ENCODE measurements at places on chromosomes 16 and 17. TPM values are rescaled to one million over a fixed set of nuclear protein-coding genes. Genes with fewer than 3 reads are reported as not detected.

DNA sequence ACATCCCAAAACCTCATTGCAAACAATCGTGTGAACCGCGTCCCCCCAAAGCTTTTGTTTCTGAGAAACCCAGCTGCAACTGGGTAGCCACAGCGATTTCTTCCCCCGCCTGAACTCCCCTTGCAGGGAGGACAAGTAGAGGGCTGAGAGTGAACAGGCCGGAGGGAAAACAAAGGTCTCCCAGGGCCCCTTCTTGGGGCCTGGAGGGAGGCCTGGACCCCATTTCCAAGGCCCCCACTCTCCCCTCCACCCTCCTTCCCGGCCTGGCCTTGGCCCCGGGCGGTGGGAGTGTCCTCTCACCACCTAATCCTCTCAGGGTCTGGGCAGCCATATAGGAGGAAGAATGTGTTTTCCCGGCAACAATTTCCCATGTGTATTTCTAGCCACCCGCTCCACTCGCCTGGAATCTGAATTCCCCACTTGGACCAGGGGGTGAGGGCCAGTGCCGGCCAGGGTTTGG is 2.6 kb downstream of the GLIS2 start:
- no peak for DNase-seq

DNA sequence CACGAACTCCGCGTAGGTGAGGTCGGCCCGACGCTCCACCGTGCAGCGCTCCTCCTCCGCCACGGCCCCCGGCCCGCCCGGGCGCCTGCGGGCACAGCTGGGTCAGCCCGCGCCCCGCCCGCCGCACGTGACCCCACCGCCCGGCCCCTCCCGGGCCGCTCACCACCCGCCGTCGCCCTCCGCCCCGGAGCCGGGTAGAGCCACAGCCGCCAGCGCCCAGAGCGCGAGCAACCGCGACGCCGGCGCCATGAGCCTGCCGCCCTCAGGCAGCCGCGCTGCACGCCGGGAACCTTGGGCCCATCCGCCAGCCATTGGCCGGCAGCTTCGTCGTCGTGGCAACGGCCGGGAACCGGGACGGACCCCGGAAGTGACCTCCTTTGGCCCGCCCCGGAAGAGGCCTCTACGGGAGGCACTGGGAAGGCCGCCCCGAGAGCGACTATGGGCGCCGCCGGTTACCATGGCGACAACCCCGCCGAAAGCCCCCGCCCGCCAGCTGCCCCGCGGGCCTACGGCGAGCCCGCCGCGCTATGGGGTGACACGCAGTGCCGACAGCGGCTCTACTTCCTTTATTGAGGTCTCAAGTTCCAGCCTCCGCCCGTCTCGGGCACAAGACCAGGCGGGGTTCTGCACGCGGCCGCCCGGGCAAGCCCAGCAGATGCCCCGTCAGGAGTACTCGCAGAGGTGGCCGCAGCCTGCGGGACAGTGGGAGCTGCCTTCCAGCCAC is at the start of gene JMJD8:
Gene JMJD8, minus strand, starts transcription at position 264 of the 724 bp plus-strand sequence. Its CDS starts 15 bp downstream, at position 249.
- peak; percentile 95 for DNase-seq

DNA sequence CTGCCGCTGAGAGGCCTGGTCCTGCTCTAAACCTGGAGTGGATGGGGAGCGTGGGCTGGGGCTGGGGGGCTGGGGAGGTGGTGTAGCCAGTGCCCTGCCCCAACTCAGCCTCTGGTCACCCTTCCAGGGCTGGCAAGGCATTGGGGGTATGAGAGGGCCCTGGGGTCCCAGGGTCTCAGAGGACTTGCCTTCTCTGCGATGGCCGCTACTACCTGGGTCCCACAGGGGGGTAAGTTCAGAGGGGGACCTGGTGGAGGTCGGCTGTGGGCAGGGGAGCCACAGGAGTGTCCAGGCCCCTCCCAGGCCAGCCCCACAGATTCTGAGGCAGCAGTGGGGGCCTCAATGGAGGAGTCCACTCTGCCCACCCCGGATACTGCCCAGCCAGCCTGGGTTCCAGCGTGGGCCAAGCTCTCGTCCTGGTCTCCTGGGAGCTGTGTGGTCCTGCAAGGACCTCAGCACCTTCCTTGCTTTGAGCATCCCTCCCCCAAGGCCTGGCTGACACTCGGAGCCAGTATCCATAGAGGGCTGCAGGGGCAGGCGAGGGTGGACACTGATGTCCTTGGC is 20.5 kb downstream of the JPH3 start:
- no peak for DNase-seq

DNA sequence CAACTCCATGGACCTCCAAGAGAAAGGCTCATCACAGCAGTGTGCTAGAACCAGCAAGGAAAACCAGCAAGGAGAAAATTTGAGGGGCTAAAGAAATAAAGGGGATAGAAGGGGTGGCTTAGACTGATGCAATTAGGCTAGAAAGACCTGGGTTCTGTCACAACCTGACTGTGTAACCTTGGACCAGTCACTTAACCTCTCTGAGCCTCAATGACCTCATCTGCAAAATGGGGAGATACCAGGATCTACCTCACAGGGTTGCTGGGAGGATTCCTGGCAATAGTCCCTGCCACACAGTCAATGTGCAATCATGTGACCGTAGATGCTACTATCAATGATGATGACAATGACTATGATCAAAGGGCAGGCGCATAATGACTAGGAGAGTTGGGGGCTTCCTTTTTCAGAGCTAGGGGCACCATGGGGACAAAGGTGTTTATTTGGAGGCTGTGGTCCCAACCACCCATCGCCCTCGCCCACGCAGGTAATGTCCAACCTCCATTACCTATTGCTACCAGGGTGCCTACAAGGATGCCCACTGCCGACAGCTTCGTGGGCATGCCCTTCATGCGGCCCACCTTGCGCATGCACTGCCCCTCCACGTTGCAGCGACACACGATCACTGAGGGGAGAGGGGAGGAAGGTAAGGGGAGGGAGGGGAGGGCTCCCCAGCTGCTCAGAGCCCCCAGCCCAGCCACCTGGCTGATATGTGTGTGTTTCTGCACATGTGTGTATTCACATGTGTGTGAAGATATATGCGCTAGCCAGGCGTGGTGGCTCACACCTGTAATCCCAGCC is 9.7 kb downstream of the CDH16 start:
- no peak for DNase-seq

DNA sequence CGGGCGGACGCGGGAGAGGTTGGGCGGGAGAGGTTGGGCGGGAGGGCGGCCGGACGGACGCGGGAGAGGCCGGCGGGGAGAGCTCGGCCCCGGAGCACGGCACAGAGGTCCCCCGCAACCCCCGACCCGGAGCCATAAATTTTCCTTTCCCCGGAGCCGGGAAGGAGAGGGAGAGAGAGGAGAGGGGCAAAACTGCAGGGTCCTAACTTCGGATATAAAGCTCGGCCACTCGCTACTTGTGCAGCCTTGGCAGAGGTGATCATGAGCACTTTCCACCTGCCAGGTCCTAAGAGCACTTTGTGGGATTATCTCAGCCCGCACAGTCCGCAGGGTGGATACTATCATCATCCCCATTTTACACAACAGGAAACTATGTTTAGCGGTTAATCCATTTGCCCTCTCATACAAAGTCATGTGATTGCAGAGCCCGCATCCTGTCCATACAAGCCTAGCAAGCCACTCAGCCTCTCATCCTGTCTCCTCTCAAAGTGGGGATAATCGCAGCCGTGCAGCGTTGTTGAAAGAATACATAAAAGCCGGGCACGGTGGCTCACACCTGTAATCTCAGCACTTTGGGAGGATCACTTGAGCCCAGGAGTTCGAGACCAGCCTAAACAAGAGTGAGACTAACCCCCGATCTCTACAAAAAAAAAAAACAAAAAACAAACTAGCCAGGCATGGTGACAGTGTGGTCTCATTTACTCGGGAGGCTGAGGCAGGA is 780 bp upstream of the DCAKD start:
- peak; percentile 33 for DNase-seq

GRCh38 chr17:9432134-9432885 is 143.3 kb downstream of the STX8 start:
- DNase-seq: peak; percentile 81

- no peak for DNase-seq
These were observed 2.6 kb downstream of the NOG start for GRCh38 chr17:56595831-56596690.

The OR3A3 gene
- total RNA-seq: not detected

The NXPH3 gene
- total RNA-seq: 0.43 TPM

The CA5A gene
- total RNA-seq: not detected
